Kidney (tissue), 22 donors: ENCODE measurements at places on chromosomes 7 and 10. TPM values are rescaled to one million over a fixed set of nuclear protein-coding genes. Genes with fewer than 3 reads are reported as not detected.

DNA sequence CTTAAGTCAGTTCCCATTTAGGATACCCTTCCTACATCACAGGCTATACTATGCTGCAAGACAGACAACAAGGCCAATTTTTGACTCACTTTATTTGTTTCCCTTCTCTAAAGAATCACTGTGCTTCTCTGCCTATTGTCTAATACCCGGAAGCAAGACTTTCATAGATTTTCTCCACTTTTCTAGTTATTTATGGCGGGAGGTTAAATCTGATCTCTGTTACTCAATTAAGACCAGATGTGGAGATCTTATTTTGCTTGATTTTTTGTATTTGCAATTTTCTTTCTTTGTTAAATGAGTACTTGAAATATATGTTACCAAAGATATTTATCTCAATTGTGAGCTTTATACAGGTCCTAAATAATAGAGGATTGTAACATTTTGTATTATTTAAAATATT, 511.5 kb downstream of the ATRNL1 start:
- H3K4me3 ChIP-seq: no peak overlapping the region
- H3K4me1 ChIP-seq: no peaks in the 10 kb centered on the region
- no peak for DNase-seq
- H3K36me3 ChIP-seq: no peaks in the 10 kb centered on the region

DNA sequence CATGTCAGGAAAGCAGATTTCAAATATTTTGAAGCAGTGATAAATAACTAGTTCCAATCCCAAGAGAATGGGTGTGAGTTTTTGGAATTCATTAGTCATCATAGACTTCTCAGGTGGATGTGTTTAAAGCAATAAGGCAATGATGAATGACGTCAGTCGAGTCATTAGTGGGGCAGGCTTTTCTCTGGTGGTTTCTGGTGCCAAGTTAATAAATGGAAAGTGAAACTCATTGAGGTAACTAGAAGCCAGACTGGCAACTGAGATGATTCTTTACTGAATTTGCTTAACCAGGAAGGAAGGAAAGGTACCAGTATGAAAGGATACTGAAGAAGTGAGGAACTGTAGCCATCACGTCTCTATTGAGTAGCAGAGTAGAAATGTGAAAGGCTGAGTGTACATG, 311.0 kb downstream of the GPAM start:
- H3K27ac ChIP-seq: no peak overlapping the region
- no peak overlapping the region for H3K4me3 ChIP-seq
- H3K4me1 ChIP-seq: no peaks in the 10 kb centered on the region
- DNase-seq: no peak

- H3K4me1 ChIP-seq: peaks cover 26% of the 10 kb centered on the region
- H3K27me3 ChIP-seq: no peaks in the 10 kb centered on the region
- no peak overlapping the region for H3K27ac ChIP-seq
- DNase-seq: no peak
These were observed 2.6 kb upstream of the RASSF4 start for GRCh38 chr10:44956717-44957706.

DNA sequence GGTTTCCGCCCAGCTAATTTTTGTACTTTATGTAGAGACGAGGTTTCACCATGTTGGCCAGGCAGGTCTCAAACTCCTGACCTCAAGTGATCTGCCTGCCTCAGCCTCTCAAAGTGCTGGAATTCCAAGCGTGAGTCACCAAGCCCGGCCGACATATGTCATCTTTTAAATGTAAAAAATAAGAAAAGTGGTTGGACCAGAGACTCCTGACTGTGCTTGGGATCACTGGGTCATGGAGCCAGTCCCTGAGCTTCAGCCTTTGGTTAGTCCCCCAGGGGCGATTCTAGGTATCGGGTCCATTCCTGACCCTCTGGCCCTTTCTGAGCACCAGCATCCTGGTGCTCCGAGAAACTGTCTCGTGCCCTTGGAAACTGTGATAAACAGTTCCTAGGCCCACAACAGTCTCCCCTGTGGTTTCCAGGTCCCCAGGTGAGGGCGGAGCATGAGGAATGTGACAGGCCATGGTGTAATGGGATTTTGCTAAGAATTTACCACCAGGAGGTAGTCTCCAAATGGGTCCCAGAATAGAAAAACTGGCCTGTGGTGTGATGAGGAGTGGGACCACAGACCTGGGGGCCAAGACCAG, 32.8 kb downstream of the UBTD1 start:
- H3K4me1 ChIP-seq: peaks cover 6% of the 10 kb centered on the region
- DNase-seq: no peak
- no peaks in the 10 kb centered on the region for H3K27me3 ChIP-seq
- H3K4me3 ChIP-seq: no peak overlapping the region
- no peak overlapping the region for H3K27ac ChIP-seq
- no peaks in the 10 kb centered on the region for H3K36me3 ChIP-seq

DNA sequence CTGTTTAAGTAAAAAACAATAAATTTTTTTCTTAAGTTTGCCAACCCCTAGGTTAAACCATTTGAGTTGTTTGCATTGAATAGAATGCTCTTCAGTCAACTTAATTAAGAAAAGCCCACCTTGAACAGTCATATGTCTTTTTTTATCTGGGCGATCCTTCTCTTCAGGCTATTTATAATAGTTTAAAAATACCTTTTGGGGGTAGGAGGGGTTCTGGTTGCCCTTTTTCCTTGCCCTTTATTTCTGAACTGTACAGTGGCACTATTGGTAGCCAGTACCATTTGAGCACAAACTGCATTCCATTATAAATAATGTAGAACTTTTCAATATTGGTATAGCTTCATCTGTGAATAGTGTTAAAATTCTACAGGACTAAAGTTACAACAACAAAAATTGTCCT, 13.1 kb downstream of the CALU start:
- H3K4me3 ChIP-seq: no peak overlapping the region
- H3K27ac ChIP-seq: no peak overlapping the region
- H3K27me3 ChIP-seq: no peaks in the 10 kb centered on the region
- DNase-seq: no peak

- H3K4me1 ChIP-seq: no peaks in the 10 kb centered on the region
- H3K27ac ChIP-seq: no peak overlapping the region
- no peak for DNase-seq
- no peaks in the 10 kb centered on the region for H3K27me3 ChIP-seq
These were observed 276.0 kb downstream of the RPS24 start for GRCh38 chr10:78309536-78310237.

- no peaks in the 10 kb centered on the region for H3K27me3 ChIP-seq
- no peak overlapping the region for H3K27ac ChIP-seq
- H3K4me3 ChIP-seq: no peak overlapping the region
- DNase-seq: no peak
- no peaks in the 10 kb centered on the region for H3K4me1 ChIP-seq
These were observed 18.3 kb downstream of the KLLN start for GRCh38 chr10:87844837-87845623.

The CYP17A1 gene
- total RNA-seq: 3.3 TPM

The OR6B1 gene
- total RNA-seq: not detected

The ELFN1 gene
- total RNA-seq: 3.8 TPM

The PLXNA4 gene
- total RNA-seq: 3.5 TPM

The MYL10 gene
- not detected for total RNA-seq
